A549 (cell line): ENCODE measurements at places on chromosomes 1 and 21.

GRCh38 chr1:239951511-239952140, 140.1 kb upstream of the FMN2 start:
- peak; percentile 56 for DNase-seq

- DNase-seq = no peak
Observed at GRCh38 chr1:178544531-178544930, 31.6 kb downstream of the TEX35 start.

DNA sequence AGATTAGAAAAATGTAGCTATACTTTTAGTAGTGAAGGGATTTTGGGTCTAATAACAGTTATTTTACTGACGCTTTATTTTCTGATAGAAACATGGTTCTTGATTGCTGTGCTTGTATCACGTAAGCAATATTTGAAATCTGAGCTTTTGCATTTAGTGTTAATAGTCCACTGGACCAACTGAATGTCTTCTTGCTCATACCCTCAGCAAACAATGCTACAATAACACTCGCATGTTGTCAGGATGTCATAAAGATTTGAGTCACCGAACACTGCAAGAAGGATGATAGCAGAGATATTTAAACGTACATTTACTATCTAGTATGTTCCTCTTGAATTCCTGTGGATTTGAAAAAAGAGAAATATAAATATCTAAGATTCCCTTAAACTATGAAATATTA, 7.5 kb downstream of the DYRK1A start:
- DNase-seq = no peak

GRCh38 chr1:163922743-163923201, 601.0 kb downstream of the NUF2 start:
- no peak for DNase-seq
